ENCODE measurements at places on chromosomes 3 and 15. TPM values are rescaled to one million over a fixed set of nuclear protein-coding genes. Genes with fewer than 3 reads are reported as not detected.
A peak's percentile ranks its signal among the peaks of the same experiment; 100 is the strongest.

RTP3 gene
- not detected for total RNA-seq

GRCh38 chr3:120093119-120093910 lies 932 bp downstream of the GSK3B start:
- H3K4me3 ChIP-seq = peak overlapping the region; percentile 60
- H3K27me3 ChIP-seq = no peaks in the 10 kb centered on the region
- peak overlapping the region; percentile 100 for H3K27ac ChIP-seq
- DNase-seq = no peak
- H3K36me3 ChIP-seq = no peaks in the 10 kb centered on the region
- H3K4me1 ChIP-seq = no peaks in the 10 kb centered on the region

- H3K4me3 ChIP-seq = no peak overlapping the region
- no peaks in the 10 kb centered on the region for H3K27me3 ChIP-seq
- no peaks in the 10 kb centered on the region for H3K36me3 ChIP-seq
These were observed 212.4 kb downstream of the CNTN4 start for GRCh38 chr3:2311022-2311421.

GRCh38 chr3:99704417-99704816 lies 66.0 kb downstream of the COL8A1 start:
- H3K36me3 ChIP-seq = no peaks in the 10 kb centered on the region
- H3K27me3 ChIP-seq = no peaks in the 10 kb centered on the region
- no peak for DNase-seq
- H3K27ac ChIP-seq = no peak overlapping the region
- no peak overlapping the region for H3K4me3 ChIP-seq
- H3K4me1 ChIP-seq = no peaks in the 10 kb centered on the region

GRCh38 chr3:14874784-14875183 lies 56.0 kb downstream of the FGD5 start:
- no peaks in the 10 kb centered on the region for H3K4me1 ChIP-seq
- H3K27ac ChIP-seq = peak overlapping the region; percentile 27
- H3K4me3 ChIP-seq = no peak overlapping the region
- no peaks in the 10 kb centered on the region for H3K27me3 ChIP-seq
- H3K36me3 ChIP-seq = no peaks in the 10 kb centered on the region

- H3K4me1 ChIP-seq = peaks cover 19% of the 10 kb centered on the region
- peak overlapping the region; percentile 94 for H3K27ac ChIP-seq
- no peaks in the 10 kb centered on the region for H3K27me3 ChIP-seq
- no peaks in the 10 kb centered on the region for H3K36me3 ChIP-seq
- H3K4me3 ChIP-seq = peak overlapping the region; percentile 54
- DNase-seq = peak; percentile 39
These were observed 641 bp downstream of the ACVR2B start for GRCh38 chr3:38454178-38454883.

DNA sequence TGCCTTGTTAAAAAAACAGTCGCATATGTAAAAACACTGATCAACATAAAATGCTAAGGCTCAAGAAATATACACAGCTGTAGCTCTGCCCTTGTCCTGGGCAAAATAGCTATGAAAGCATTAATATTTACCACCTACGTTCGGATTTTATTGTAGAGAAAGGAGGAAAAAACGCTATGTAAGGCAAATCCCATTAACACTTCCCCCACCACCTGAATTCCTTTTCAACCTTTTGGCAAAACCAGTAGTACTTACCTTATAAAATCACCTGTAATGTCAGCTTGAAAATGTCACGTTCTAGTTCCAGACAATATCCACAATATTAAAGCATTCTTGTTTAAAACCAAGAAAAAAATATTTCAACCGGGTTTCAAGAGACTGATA lies 3.6 kb downstream of the TRA2B start:
- peak overlapping the region; percentile 100 for H3K4me3 ChIP-seq

GRCh38 chr15:28783873-28784272 lies 64.6 kb downstream of the GOLGA6L7 start:
- H3K36me3 ChIP-seq = no peaks in the 10 kb centered on the region
- no peak overlapping the region for H3K4me3 ChIP-seq
- H3K27ac ChIP-seq = no peak overlapping the region
- no peaks in the 10 kb centered on the region for H3K4me1 ChIP-seq

DNA sequence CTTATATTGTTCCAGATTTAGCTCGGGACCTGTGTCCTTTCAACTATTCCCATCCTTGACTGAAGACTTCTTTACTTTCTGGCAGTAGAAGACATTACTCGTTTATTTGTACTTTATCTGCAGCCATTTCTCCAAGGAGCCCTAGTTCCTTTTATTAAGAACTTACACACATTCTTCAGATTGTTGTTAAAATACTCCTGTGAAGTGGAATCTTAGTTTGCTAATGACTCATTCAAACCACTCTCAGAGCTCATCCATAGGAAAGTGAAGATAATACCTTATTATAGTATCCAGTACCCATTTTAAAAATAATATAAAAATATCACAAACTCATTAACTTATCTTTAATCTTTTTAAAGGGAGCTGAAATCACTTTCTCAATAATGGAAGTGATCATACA lies 63.5 kb downstream of the C3orf70 start:
- DNase-seq = no peak
- peaks cover 3% of the 10 kb centered on the region for H3K4me1 ChIP-seq
- no peaks in the 10 kb centered on the region for H3K36me3 ChIP-seq
- no peak overlapping the region for H3K4me3 ChIP-seq
- no peak overlapping the region for H3K27ac ChIP-seq
- no peaks in the 10 kb centered on the region for H3K27me3 ChIP-seq

DNA sequence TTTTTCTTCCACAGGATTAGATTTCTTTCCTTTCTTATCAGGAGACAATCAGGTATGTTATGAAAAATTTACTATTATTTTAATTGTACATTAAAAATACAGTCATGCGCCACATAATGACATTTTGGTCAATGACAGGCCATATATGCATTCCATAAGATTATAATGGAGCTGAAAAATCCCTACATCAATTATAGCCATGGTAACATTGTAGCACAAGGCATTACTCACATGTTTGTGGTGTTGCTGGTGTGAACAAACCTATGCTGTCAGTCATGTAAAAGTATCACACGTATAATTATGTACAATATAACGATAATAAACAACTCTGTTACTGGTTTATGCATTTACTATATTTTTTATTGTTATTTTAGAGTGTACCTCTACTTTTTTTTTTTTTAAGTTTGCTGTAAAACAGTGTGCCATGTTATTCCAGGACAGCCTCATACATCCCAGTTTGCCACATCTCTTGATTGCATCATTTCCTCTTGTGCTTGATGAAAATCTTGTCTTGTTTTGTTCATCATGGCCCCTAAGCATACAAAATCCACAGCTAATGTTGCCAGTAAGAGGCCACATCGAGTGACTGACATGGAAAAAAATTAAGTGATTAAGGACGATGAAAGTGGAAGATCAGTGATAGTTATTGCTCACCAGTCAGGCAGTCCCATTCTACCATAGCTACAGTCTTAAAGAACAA lies 21.4 kb downstream of the CALML4 start:
- no peaks in the 10 kb centered on the region for H3K36me3 ChIP-seq
- no peak for DNase-seq
- no peaks in the 10 kb centered on the region for H3K27me3 ChIP-seq
- H3K4me1 ChIP-seq = no peaks in the 10 kb centered on the region
- no peak overlapping the region for H3K27ac ChIP-seq

DNA sequence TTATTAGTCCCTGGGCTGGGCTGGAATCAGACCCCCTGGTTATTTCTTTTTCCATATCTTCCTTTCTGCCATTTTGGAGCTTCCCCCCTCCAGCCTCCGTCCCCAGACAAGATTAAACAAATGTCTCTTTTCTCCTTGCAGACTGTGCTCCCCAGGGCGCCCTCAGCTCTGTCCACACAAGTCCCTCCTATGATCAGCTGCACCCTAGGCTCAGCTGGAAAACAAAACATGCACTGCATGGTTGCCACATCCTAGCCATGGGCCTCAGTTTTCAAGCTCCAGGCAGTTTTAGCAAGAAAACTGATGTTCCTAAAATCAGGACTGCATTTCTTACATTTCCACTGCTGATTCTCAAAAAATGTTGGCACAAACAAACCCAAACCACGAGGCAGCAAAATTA lies 23.5 kb upstream of the RFTN1 start:
- no peak overlapping the region for H3K4me3 ChIP-seq
- no peaks in the 10 kb centered on the region for H3K36me3 ChIP-seq
- H3K27ac ChIP-seq = no peak overlapping the region

- H3K4me3 ChIP-seq = peak overlapping the region; percentile 89
- peaks cover 12% of the 10 kb centered on the region for H3K4me1 ChIP-seq
- H3K36me3 ChIP-seq = no peaks in the 10 kb centered on the region
- peak overlapping the region; percentile 99 for H3K27ac ChIP-seq
- no peaks in the 10 kb centered on the region for H3K27me3 ChIP-seq
- DNase-seq = peak; percentile 95
These were observed 1.1 kb upstream of the SETD5 start for GRCh38 chr3:9396301-9396631.

DNA sequence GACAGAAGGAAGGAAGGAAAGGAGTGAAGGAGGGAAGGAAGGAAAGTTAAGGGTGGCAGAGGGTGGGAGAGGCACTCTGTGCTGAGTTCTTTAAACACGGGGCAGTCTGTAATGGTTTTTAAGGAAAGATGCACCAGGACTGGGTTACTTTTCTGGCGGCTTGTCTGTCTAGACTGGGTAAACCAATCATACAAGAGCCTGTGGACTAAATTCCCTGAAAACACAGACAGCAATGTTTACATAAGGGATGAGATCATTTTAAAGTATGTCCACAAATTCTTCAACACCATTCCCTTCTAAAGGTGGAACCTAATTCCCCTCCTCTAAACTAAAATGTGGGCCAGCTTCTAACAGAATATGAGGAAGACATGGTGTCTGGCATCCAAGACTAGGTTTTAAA lies 235.5 kb upstream of the IGF1R start:
- DNase-seq = no peak
- no peaks in the 10 kb centered on the region for H3K4me1 ChIP-seq
- no peaks in the 10 kb centered on the region for H3K36me3 ChIP-seq
- no peak overlapping the region for H3K4me3 ChIP-seq
- H3K27ac ChIP-seq = no peak overlapping the region
- no peaks in the 10 kb centered on the region for H3K27me3 ChIP-seq

DNA sequence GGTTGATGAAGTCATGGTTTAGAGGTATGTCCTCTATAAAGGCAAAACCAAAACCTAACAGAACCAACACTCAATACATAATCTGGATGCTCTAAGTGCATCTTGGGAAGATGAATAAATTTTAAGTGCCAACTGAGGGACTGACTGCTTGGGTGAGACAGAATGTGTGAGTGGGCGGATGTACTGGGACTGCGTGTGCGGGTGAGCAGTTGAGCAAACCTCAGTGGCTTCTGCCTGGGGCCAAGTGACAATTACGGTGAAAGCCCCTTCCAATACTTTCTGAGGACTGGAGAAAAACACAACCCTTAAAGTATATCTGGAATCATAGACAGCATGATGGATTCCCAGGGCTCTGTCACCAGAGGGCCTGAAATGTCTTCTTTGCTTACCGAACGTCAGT lies 80.1 kb upstream of the FEZF2 start:
- no peak overlapping the region for H3K27ac ChIP-seq
- H3K4me3 ChIP-seq = no peak overlapping the region
- no peaks in the 10 kb centered on the region for H3K27me3 ChIP-seq
- no peaks in the 10 kb centered on the region for H3K4me1 ChIP-seq
- no peaks in the 10 kb centered on the region for H3K36me3 ChIP-seq
- no peak for DNase-seq
